ENCODE measurements at places on chromosomes 3 and 15.

DNA sequence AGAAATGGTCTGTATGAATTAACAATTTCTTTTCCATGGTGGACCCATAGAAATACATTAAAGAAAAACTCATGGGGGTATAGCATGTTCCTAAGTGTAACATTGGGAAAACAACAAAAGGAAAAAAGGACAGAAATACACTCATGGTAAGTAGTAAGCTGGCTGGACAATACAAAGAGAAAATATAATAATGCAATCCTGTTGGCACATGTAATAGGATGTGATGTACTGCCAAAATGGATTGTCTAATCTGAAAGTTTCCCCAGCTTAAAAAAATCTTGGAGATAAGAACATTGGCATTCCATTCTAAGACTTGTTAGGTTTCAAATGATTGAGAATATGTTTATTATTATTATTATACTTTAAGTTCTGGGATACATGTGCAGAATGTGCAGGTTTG lies 128.1 kb downstream of the MBNL1 start:
- DNase-seq = no peak

- DNase-seq = no peak
Observed at GRCh38 chr15:59170295-59171066, 36.2 kb upstream of the LDHAL6B start.

DNA sequence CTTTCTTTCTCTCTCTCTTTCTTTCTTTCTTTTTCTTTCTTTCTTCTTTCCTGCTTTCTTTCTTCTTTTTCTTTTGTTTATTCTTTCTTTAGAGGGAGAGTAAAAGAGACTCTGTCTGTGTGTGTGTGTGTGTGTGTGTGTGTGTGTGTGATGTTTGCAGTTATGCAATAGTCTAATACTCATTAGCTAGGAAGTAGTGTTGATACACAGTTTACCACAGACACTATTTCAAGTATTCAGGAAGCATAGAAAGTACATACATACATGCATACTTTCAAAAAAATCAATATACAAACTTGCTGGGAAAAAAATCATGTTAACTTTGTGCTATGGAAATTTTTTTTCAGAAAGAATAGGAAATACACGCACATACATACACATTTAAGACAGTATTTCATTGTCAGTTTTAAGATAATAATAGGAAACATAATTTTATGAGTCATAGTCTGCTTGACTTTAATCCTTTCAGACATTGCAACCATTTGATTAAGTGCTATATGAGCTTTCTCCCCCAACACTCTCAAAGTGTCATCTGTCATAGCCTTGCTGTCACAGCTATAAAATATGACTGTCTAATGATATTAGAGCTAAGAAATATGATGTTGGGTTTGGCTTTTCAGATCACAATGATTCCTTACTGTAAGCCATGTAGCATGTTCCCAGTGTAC lies 74.9 kb upstream of the EPHA3 start:
- DNase-seq = no peak

DNA sequence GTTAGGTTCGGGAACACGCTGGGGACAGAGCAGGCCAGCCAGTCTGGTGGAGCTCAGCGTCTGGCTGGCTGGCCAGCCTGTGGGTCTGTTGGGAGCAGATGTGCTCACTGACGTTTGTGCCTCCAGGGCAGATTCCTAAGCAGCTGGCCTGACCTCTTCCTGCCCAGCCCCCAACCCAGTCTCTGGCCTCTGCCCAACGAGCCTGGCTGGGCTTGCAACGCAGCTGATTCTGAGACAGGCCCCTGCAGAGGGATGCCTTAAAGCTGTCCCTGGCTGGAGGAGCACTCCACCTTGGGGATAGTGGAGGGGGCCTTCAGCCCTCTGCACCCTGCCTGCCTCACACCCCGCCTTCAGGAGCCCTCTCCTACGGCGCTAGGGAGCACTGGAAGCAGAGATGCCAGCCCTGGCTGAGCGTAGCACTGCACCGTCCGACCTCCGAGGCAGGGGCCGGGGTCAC lies 46.0 kb downstream of the KLF13 start:
- DNase-seq = no peak

DNA sequence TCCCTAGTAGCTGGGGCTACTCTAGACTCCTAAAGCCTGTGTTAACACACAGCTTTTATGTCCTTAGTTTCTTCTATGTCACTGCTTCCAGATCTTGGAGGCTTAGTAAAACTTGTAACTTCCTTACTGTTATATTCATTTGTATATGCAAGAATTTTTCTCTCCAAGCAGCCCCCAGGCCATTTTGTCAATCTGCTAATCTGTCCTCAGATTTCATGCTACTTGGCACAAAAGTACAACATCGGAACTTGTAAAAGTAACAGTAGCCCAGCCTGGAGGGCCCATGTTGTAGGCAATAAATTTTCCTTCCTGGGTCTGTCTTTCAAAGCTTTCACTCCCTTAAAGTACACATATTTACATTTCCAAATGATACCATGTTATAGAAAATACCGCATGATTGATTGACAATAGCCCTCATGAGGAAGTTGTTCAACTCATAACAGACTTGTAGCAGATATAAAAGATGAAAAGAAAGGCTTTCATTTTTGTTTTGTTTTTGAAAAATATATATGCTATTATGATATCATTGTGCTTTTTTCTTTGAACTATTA lies 324.2 kb downstream of the NEK10 start:
- DNase-seq = no peak

Measured in stimulated activated CD8-positive, alpha-beta memory T cell treated with anti-CD3 and anti-CD28 coated beads, Interleukin-4, amount 100 ng/mL, for 1 hour (primary cell).